Eye (tissue), 1 donor: ENCODE measurements at places on chromosomes 16 and 17.
A peak's percentile ranks its signal among the peaks of the same experiment; 100 is the strongest.

DNA sequence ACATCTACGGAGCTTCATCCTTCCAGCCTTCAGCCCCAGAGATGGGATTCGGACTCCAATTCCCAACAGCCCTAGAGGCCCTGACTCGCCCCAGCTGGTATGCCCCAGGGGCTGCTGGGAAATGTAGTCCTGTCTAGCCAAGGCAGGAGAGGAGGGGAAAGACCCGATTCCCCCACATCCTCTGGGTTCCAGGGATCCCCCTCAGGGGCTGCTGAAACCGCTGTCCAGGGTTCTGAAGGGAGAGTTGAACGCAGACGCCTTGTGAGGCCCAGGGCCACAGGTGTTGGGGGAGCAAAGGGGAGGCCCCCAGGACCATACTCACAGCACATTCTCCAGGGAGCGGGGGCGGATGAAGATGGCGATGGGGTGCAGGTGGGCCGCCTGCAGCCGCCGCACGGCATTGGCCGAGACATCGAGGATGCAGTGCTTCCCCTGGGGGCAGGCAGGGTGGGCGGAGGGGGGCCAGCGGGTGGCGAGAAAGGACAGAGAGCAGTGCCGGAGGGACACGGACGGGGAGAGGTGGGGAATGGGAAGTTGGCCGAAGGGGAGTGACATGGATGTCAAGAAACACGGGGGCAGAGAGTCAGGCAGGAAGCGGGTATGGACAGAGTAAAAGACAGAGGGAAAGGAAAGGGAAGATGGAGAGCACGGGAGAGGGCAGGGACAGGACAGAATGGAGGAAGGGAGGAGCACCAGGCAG, 12.6 kb upstream of the ASGR1 start:
- DNase-seq, result peak; percentile 90

DNA sequence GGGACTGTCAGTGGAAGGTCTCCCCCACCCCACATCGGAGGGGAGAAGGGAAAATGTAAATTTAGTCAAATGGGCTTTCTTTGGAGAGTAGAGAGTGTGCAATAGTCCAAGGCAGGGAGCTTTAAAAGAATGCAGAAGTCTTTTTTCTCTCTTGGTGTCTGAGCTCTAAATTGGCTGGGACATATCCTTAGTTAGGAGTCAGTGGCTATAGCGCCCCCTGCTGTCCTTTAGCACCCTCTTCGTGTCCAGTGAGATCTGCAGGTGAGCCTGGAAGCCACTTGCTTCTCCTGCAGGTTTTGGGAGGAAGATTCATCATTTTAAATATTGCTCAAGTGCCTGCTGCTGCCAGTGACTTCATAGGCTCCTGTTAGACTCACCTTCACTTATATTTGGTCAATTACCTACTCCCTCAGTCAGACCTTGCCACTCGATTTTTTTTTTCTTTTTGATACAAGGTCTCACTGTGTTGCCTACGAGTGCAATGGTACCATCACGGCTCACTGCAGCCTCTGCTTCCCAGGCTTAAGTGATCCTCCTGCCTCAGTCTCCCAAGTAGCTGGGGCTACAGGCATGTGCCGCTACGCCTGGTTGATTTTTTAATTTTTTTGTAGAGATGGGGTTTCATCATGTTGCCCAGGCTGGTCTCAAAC, 174.8 kb downstream of the PRKCB start:
- DNase-seq, result peak; percentile 90

- DNase-seq, result peak; percentile 51
Measured at GRCh38 chr16:49085686-49086085, 196.0 kb downstream of the CBLN1 start.

GRCh38 chr17:44935116-44935515, 12.5 kb downstream of the KIF18B start:
- DNase-seq, result no peak

GRCh38 chr17:4892499-4893221, 6.7 kb upstream of the C17orf107 start:
- DNase-seq, result no peak
